ENCODE measurements at places on chromosomes 16 and 17.

DNA sequence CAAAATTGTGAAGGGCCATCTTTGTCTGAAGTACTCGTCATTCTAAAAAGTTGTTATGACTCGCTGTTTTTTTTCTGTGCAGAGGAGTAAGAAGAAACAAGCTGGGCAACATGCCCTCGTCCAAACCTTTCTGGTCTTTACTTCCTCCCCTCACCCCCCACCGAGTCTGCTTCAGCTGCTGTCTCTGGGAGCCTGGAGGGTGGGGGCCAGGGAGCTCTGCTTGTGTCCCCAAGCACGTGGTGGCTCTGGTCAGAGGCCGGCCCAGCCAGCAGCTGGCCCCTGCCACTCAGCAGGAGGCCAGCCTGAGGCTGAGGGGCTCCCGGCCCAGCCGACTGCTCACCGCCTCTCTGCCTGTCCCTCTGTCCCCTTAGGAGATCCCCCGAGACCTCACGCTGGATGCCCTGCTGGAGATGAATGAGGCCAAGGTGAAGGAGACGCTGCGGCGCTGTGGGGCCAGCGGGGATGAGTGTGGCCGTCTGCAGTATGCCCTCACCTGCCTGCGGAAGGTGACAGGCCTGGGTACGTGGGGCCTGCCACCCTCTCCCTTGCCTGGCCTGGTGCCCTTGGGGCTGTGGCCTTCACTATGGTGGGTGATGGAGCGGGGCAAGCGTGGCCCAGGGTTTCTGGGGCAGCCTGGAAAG lies 53.7 kb upstream of the LGALS9 start:
- no peak for DNase-seq

- DNase-seq: peak; percentile 68
These were observed 8.4 kb downstream of the RARA start for GRCh38 chr17:40317345-40317873.

- DNase-seq: peak; percentile 98
These were observed 3.4 kb downstream of the MAP2K3 start for GRCh38 chr17:21287703-21288449.

DNA sequence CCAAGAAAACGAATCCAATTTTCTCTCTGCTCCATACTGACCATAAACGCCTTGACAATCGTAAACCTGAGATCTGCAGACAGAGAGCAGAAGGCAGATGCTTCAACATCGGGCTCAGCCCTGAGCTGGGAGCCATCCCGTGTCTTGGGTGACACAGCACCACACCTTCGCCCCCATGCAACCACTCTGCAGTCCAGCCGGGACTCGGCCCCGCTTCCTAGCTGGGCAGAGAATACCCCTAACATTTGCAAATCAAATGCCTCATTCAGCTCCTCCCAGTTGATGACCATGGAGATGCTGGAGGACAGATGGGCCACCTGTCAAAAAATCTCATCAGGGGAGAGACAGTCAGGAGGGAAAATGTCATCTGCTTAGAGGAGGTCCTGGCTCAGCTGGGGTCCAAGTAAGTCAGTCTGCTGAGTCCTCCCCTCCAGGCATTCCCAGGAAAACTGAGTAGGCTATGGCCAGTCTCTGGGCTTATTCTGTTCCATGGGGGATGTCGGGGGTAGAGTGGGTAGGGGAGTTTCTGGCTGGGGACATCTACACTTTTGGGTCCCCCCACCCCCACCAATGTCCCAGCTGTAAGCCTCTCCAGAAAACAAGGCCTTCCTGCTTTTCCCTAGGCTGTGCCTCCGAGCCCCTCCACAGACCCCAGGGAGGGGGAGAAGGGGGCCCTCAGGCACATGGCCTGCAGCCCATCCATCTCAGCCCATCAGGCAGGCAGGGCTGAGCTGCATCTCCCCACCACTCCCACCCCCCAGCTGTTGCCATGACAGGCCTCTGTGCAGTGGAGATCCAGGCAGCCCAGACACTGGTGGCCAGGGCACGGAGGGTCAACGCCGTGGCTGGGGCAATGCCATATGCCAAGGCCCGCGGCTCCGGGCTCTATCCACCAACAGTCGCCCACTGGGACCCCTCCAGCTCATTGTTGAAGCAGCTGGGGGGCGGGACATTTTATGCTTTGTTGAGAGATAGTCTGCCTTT lies 158.6 kb downstream of the AXIN2 start:
- no peak for DNase-seq

GRCh38 chr17:37829592-37830123 lies 84.8 kb upstream of the HNF1B start:
- peak; percentile 56 for DNase-seq

GRCh38 chr16:17104654-17105053 lies 366.1 kb downstream of the XYLT1 start:
- DNase-seq: no peak

GRCh38 chr16:80852261-80852872 lies 48.0 kb upstream of the CDYL2 start:
- peak; percentile 53 for DNase-seq

GRCh38 chr16:24070851-24071250 lies 185.3 kb upstream of the CACNG3 start:
- DNase-seq: peak; percentile 29

DNA sequence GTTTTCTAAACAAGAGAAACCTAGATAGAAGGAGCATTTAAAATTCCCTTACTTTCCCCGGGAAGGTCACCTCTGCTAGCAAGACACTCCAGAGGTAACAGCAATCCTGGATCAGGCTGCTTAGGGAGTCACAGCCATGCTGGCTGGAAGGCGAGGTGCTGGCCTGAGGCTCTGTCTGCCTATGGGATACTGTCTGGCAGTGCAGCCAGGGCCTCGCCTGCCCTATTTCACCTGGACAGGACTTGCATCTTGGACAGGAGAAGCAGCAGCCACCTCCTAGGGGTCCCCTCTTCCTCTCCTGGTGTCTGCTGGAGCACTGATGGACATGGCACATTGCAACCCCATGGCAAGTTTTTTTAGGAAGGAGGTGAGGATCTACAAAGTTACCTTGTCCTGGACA lies 15.1 kb downstream of the FA2H start:
- DNase-seq: no peak

DNA sequence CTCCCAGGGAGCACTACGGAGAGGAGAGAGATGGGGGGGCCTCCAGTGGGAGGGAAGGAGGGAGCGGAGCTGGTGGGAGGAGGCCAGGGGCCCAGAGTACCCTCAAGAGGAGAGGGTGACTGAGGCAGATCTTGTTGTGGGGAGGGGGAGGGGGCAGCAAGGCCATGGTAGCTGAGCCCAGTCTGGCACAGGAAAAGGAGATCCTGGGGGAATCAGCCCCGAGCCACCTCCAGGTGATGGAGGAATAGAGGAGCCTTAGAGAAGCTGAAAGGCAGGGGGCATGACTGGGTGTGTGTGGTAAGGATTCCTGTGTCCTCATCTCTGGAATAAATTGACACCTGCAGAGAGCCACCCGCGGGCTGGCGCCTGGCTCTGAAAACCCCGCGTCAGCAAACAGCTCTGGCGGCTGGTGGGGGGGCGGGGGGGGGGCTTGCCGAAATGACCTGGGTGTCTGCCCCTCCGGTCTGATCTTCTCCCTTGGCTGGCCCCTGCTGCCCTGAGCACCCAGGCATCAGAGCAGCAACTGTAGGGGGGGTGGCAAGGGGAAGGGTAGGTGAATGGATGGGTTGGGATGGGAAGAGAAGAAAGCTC lies 1.3 kb upstream of the NLGN2 start:
- no peak for DNase-seq

GRCh38 chr16:48053418-48053745 lies 102.4 kb downstream of the ABCC12 start:
- DNase-seq: no peak

GRCh38 chr16:65842067-65842466 lies 524.4 kb upstream of the CDH5 start:
- DNase-seq: no peak

DNA sequence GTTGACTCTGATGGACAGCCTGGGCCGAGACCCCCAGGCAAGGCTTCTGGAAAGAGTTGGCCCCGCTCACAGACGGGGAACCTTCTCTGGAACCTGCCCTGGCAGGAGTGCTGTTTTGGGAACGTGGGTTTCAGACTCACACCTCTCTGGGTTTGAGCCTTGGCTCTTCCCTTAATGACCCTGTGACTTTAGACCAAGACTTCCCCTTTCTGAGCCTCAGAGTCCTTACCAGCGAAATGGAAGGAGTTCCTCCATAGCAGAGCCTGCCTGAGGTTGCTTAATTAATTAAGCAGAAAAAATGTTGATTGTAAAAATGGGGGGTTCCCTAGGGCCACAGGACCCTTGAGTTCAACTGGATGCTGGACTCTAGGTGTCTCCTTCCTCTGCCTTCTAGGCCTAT lies 408.2 kb downstream of the SEC14L1 start:
- peak; percentile 75 for DNase-seq

DNA sequence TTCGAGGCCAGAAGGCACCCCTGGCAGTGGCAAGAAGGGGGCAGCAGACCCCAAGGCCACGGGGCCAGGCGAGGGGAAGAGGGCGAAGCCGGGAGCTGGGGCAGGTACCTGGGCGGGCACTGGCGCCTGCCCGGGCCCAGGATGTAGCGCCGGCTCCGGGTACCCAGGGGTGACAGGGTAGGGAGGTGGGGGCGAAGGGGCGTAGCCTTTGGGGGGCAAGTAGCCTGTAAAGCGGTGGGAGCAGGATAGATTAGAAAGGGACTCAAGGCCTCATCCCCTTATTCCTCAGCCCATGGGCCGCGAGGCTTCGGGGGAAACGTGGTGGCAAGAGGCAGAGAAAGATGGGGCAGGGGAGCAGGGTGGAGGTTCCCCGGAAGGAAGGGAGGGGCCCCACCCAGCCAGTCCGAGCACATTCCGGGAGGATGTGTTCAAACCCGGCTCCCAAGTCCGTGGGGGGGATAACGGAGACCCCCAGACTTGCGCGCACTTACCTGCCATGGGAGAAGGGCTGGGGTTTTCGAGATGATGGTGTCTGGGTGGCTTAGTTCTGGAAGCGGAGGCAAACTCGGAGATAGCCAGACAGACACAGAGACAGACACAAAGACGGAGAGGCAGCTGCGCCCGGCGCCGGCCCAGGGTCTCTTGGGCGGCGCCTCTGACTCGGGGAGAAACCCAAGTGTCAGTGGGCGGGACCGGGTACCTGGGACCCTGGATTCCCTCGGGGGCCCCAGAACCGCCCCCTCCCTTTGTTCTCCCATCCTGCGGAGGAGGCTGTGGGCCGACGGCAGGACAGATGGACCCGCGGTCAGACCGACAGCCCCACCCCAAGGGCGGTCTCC lies 493 bp downstream of the PLSCR3 start:
- peak; percentile 14 for DNase-seq

DNA sequence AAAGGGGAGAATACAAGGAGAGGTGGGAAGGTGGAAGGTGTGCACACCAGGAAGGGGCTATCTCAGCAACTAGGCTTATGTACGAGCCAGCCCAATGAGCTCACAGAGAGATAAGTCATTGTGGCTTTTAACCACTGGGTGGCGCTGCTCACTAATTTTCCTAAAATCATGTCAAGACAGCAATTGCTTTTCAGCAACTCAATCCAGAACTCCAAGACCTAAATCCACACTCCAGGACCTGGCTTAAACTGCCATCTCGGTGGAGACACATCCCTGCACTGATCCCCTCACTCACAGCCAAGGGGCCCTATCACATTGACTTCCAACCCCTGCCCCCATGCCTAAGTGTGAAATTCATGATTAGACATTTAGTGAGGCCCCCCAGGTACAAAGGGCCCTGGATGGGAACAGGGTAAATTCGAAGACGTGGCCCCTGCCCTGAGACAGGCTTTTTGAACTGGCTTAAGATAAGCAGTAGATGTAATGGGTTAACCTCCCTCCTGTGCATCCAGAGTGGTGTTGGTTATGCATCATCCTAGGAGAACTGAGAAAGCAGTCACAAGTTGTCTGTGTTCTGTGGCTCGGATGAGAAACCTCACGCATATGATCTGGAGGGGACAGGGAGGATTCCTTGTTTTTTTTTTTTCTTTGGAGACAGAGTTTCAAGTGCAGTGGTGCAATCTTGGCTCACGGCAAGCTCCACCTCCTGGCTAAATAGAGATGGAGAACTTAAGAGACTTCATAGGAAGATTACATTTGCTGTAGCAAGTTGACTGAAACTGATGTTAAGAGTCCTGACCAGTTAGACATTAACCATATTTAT lies 11.5 kb downstream of the CCL16 start:
- peak; percentile 92 for DNase-seq

Measured in suppressor macrophage (primary cell).